GM12865 (cell line): ENCODE measurements at places on chromosomes 13 and 19.

DNA sequence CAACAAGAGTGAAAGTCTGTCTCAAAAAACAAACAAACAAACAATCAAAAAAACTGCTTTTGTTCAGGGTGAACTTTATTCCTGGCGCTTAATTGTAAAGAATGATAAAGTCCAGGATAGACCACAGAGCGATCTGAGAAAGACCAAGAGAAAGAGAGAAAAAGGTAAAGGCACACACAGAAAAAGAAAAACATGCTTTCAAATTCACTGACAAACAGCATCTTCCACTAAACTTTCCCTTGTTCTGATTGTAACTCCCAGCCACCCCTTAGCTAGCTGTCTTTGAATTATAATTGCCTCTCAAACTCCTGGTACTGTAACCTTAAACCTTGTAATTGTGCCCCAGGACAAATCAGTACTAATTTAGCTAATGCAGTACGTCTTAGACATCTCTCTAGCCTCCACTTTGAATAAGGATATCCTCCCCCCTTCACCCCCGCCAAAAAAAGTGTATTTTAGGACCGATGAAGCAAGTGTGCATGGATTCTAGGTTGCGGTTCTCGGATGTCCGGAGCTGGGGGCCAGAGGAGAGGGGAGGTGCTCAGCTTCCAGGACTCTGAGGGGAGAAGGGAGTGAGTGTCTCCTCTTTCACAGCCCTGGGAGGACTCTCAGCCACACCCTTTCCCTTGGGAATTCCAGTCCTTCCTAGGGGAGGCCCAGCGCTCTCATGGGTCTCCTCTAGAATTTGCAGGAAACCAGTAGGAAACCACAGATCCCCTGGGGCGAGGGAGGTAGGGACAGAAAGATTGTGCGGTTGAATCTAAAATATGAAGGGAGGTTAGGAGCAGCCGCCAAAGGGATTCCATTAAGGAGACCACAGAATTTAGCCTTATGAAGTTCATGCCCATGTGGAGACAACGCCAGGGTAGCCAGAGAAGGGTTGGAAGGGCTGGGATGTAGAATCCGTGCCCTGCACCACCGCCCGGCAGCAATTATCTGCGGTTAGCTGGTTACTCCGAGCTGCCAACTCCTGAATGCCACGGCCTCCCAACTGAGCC is 19.7 kb downstream of the ZNF536 start:
- DNase-seq, result no peak

DNA sequence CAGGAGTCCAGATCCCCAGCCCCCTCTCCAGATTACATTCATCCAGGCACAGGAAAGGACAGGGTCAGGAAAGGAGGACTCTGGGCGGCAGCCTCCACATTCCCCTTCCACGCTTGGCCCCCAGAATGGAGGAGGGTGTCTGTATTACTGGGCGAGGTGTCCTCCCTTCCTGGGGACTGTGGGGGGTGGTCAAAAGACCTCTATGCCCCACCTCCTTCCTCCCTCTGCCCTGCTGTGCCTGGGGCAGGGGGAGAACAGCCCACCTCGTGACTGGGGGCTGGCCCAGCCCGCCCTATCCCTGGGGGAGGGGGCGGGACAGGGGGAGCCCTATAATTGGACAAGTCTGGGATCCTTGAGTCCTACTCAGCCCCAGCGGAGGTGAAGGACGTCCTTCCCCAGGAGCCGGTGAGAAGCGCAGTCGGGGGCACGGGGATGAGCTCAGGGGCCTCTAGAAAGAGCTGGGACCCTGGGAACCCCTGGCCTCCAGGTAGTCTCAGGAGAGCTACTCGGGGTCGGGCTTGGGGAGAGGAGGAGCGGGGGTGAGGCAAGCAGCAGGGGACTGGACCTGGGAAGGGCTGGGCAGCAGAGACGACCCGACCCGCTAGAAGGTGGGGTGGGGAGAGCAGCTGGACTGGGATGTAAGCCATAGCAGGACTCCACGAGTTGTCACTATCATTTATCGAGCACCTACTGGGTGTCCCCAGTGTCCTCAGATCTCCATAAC is at the start of gene APOE:
TSS of gene APOE (plus strand) at position 360 of the 724 bp plus-strand sequence. CDS start 829 bp downstream, outside the sequence.
- DNase-seq, result no peak

- peak; percentile 80 for DNase-seq
Observed at GRCh38 chr19:47230054-47230920, 712 bp downstream of the BBC3 start.

DNA sequence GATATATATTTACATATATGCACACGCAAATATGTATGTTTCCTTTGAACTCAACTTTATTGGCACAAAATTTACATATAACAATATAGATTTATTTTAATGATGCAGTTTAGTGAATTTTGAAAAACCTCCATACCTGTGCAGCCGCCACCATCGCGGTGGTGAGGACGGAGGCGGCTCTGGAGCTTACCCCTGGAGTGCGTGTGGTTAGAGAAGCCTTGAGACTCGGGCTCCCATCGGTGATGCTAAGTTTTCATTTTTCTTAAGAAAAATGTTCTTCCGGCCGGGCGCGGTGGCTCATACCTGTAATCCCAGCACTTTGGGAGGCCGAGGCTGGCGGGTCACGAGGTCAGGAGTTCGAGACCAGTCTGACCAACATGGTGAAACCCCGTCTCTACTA is 31.8 kb downstream of the GJA3 start:
- no peak for DNase-seq
